ENCODE measurements at places on chromosomes 7 and 10.
A peak's percentile ranks its signal among the peaks of the same experiment; 100 is the strongest.

DNA sequence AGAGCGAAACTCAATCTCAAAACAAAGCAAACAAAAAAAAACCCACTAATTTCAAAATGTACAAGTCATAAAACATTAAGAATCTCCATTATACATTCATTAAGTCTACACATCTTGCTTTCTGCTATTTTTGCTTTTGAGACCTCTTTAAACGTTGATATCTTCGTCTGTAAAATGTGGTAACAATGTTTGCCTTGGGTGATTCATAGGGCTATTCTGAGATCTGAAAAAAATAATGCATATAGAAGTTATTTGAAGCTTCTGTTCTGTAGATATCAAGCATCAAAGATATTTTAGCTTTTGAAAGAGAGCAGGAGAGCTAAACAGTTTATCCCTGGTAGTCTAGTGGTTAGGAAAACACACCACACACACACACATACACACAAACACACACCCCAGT is 158.1 kb upstream of the PLXDC2 start:
- DNase-seq: no peak

- DNase-seq: no peak
Observed at GRCh38 chr7:98981701-98982100, 103.4 kb downstream of the TRRAP start.

DNA sequence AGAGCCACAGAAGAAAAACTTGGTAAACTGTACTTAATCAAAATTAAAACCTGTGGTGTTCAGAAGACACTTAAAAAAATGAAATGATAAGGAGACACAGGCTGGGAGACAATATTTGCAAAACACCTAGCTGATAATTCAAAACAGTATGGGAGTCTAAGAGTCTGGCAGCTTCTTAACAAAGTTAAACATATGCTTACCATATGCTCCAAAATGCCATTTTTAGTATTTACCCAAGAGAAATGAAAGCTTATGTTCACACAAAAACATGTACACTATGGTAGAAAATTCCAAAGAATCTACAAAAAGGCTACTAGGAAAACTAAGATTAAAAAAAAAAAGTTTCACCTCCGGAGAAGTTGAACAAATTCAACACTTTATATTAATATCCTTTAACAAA is 48.6 kb downstream of the ITGB1 start:
- no peak for DNase-seq

DNA sequence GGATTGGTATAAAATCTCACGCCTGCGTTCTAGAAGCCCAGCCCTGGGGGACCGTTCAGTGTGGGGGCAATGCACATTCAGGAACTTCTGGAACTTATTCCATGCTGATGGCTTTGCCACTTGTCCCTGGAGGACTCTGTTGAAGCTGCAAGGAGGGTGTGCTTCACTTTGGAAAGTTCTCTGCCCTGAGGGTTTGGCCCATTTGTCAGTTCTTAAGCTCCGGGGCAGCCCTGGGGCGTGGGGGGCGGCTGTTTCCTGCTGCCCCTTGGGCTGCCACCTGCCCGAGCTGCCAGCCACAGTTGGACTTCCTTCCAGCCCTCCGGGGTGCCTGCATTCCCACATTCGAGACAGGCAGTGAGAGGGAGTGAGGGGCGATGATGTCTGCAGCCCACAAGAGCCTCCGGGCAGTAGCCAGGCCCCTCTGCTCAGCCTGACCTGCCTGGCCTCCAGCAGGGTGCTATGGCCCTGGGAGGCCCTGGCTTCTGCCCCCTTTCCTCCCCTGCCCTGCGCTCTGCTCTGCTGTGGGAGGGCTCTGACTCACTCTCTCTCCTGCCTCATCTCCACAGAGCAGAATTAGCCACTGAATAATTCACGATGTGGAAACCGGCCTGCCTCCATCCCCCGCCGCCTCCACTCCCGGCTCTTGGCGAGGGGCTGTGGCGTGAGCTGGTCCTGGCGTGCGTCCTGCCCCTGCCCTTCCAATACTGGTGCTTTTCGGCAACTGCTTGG is 1.9 kb downstream of the TTYH3 start:
- peak; percentile 90 for DNase-seq

GRCh38 chr7:27374958-27375841 is 132.6 kb downstream of the EVX1 start:
- no peak for DNase-seq

DNA sequence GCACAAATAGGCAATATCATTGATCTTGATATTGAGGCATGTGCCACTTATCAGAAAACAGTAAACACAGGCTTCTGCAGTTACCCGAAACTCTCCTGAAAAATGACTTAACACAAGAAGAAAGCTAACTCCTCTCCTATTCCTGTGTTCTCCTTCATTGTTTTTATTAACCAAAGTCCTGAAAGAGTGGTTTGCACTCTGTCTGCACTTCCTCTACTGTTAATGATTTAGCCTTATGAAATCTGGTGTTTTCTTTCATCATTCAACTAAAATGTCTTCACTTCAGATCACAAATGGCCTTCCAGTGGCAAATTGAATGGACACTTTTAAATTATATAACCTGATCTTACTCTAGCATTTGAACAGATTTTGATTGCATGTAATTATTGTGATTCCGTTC is 630.6 kb upstream of the PHF14 start:
- DNase-seq: peak; percentile 1

DNA sequence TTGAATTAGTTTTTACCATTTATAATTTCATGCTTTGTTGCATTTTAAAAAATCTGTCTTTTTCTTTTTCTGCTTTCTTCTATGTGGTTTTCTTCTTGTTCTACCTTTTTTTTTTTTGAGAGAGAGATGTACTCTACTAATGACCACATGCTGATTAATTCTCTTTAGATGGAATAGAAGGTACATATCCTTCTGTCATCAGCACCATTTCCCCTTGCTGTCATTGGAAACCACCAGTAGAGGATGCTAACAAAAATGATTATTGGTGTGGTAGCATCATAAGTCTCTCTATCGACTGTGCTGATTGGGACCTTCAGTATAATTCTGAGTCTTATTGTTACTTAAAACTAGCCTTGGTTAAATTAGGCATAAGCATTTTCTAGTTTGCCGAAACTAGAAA is 3.6 kb downstream of the ZEB1 start:
- no peak for DNase-seq

DNA sequence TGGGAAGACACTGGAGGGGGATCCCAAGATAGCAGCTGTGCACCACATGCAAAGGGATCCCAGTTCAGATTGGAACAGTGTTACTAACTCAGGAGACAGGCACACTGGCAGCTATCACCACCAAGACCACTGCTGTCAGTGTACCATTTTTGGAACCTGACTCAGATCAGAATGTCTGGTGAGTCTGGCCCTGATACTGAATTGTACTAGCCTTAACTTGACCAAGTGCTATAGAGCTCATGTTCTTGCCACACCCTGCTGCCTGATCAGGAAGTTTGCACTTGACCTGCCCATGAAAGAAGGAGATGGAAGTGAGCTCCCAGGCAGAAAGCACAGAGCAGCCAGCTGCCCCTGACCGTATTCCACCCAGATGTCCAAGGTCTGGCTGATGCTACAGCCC is 4.8 kb upstream of the PRRT4 start:
- no peak for DNase-seq

DNA sequence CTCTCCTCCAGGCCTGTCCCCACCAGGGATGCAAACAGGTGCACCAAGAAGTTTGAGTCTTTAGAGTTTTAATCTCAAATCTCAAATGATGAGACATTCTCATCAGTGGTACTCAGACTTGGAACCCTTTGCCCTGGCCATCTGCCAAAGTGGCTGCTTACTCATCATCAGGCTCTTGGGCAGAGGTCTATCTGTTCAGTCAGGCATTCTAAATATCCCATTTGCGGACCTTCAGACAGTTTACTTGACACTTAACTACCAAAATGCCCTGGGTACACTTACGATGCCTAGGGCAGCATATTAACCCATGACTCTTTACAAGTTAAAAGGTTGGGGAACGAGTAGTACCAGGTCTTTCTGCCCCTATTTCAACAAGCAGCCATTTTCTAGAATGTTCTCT is 61.2 kb upstream of the YAE1 start:
- DNase-seq: no peak

GRCh38 chr10:3671386-3671955 is 113.5 kb downstream of the KLF6 start:
- DNase-seq: peak; percentile 54

DNA sequence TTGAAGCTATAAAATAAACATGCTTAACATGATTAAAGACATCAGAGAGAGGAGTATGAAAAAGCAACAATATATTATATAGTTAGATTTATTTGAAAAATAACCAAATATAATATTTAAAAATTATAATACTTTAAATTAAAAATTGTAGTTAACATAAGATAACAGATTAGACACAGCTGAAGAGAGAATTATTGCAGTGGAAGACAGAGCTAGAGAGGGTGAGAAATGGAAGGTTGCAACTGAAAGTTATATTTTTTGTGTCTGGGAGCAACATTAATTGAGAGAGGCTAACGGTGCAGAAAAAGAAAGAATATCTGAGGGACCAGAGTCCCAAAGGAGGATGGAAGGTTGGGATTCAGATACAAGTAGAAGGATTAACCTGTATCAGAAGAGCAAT is 548.9 kb upstream of the FZD8 start:
- no peak for DNase-seq

DNA sequence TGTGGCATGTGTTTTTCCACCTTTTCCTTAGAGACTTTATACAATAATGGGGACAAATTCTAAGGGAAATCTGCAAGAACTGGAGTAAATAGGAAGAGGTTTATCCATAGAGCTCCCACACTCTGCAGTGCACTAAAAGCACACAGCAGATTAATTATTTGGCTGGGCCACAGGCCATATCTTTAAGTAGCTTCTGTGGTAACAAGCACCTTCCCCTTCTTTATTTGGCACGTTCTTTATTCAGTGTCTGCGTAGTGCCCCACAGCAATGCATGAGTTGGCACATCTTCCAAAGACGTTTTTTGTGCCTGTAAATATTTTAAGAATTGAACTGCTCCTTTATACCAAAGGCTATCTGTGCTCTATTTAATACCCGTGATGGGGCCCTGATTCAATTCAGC is 104.9 kb upstream of the MBL2 start:
- DNase-seq: no peak

GRCh38 chr7:29258951-29259350 is 64.4 kb downstream of the CHN2 start:
- no peak for DNase-seq

- DNase-seq: no peak
Observed at GRCh38 chr7:155930061-155930460, 117.8 kb upstream of the SHH start.

GRCh38 chr10:103637927-103638557 is 144.5 kb downstream of the NEURL1 start:
- no peak for DNase-seq

GRCh38 chr10:10044922-10045764 is 972.5 kb upstream of the CELF2 start:
- no peak for DNase-seq

Measured in inflammatory macrophage treated with lipopolysaccharide for 4 hours (primary cell).